ENCODE measurements at places on chromosomes 1 and 21. TPM values are rescaled to one million over a fixed set of nuclear protein-coding genes. Genes with fewer than 3 reads are reported as not detected.

- DNase-seq = peak; percentile 77
- H3K27ac ChIP-seq = peak overlapping the region; percentile 69
- H3K27me3 ChIP-seq = no peaks in the 10 kb centered on the region
Observed at GRCh38 chr1:167791281-167792187, 69.8 kb downstream of the MPZL1 start.

DNA sequence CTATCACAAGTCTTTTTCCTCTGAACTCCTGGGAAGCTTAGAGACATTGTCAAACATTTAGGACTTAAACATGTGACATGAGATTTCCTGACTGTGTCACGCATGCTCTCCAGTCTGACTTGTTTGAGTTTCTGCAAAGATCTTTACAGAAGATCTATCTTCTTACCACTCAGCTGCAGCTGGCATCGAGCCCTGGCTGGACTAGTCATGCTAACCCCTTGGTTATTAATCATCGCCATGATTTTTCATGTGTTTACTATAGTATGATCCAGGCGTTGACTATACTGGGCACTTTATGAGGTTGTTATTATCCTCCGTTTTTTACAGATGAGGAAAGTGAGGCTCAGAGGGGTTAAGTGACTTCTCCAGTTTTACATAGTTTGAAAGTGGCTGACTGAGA is 18.1 kb upstream of the IRF2BP2 start:
- no peak for DNase-seq
- H3K27me3 ChIP-seq = no peaks in the 10 kb centered on the region
- H3K4me1 ChIP-seq = no peaks in the 10 kb centered on the region
- H3K4me3 ChIP-seq = no peak overlapping the region
- no peaks in the 10 kb centered on the region for H3K36me3 ChIP-seq
- H3K27ac ChIP-seq = no peak overlapping the region

GRCh38 chr1:14304381-14304865 is 294.1 kb upstream of the KAZN start:
- H3K27me3 ChIP-seq = no peaks in the 10 kb centered on the region
- H3K27ac ChIP-seq = peak overlapping the region; percentile 42
- H3K4me3 ChIP-seq = no peak overlapping the region
- no peaks in the 10 kb centered on the region for H3K4me1 ChIP-seq

DNA sequence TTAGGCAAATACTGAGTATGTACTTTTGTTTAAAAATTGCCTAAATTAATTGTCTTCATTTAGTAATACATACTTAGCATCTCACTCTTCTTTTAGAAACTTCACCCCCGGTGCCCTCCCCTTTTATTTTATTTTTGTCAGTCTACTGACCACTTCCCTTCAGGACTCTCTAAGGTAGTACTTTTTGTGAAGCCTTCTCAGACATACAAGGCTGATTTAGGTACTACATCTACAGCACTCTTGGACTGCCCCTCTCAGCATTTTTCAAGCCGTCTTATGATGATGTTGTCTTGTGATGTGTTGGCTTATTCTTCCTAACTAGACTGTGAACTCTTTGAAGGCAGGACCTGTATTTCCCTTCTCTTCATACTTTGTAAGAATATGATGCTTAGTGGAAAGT is 24.7 kb downstream of the RPS6KC1 start:
- H3K4me3 ChIP-seq = no peak overlapping the region
- H3K27me3 ChIP-seq = no peaks in the 10 kb centered on the region
- H3K27ac ChIP-seq = no peak overlapping the region
- DNase-seq = no peak

DNA sequence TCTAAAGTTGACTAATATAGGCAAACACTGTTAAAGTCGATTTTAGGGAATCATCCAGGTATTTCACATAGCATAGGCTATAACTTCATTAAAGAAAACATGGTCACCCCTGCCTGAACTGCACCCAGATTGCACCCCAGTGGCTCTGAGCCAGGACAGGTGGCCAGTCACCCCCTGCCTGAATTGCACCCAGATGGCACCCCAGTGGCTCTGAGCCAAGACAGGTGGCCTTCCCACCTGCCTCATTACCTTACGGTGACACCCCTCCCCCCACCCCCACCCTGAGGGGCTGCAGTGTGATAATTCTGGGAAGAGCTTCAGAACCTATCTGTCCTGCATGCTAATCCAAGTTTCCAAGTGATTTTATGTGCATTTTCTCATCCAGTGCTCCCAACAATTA is 78.9 kb downstream of the DSCAM start:
- no peak for DNase-seq
- H3K27me3 ChIP-seq = no peaks in the 10 kb centered on the region
- H3K27ac ChIP-seq = no peak overlapping the region
- no peaks in the 10 kb centered on the region for H3K4me1 ChIP-seq
- H3K36me3 ChIP-seq = no peaks in the 10 kb centered on the region

DNA sequence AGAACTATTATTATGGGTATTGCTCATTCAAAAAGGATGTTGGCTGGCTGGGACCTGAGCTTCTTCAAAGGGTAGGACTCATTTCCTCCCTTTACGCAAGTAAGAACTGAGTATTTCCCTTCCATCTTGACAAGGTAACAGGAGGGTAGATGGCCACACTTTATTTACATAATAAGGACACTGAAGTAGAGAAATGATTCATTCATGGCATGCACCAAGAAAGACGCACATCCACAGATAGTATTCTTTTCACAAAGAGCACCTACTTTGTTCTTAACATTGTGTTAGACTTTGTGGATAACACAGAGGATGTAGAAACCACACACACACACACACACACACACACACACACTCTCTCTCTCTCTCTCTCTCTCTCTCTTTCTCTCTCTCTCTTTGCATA is 82.9 kb downstream of the FAM78B start:
- no peaks in the 10 kb centered on the region for H3K27me3 ChIP-seq
- no peak for DNase-seq
- no peak overlapping the region for H3K4me3 ChIP-seq
- H3K4me1 ChIP-seq = no peaks in the 10 kb centered on the region

- H3K36me3 ChIP-seq = no peaks in the 10 kb centered on the region
- no peak overlapping the region for H3K4me3 ChIP-seq
- DNase-seq = no peak
Observed at GRCh38 chr1:21385022-21385421, 54.9 kb upstream of the NBPF3 start.

GRCh38 chr1:220013497-220013896 is 32.8 kb downstream of the EPRS1 start:
- no peaks in the 10 kb centered on the region for H3K4me1 ChIP-seq
- no peaks in the 10 kb centered on the region for H3K27me3 ChIP-seq
- no peak for DNase-seq

GRCh38 chr1:94246692-94247137 is 9.3 kb upstream of the ARHGAP29 start:
- H3K27me3 ChIP-seq = no peaks in the 10 kb centered on the region
- H3K36me3 ChIP-seq = no peaks in the 10 kb centered on the region
- DNase-seq = no peak
- peak overlapping the region; percentile 72 for H3K27ac ChIP-seq

DNA sequence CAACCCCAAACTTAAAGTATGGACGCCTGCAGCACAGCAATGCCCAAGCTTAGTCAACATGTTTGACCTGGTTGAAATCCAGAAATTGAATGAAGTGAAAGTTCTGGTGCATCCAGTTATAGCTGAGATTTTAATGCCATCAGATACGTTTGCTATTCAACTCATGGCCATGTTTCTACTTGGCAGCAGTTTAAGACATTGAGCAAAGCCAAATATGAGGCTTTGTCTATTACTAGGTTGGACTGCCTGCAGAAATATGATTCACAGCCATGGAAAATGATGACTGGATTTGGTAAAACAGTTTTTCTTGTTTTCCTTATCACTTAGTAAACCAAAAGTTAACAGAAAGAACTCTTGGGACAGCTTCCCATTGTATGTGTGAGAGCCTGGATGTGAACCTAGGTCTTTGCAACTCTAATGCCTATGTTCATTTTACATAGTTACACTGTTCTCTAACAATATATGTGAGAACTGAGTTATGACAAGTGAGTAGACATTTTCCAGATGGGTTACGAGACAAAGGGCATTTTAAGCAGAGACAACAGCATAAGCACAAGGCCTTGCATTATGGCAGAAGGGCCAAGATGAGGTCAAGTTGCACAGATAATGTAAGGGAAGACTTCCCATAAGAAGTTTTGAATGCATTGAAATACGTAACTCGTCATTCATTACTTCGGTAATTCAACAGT is 32.4 kb upstream of the MYSM1 start:
- no peaks in the 10 kb centered on the region for H3K36me3 ChIP-seq
- no peak overlapping the region for H3K27ac ChIP-seq
- H3K4me3 ChIP-seq = no peak overlapping the region
- no peaks in the 10 kb centered on the region for H3K4me1 ChIP-seq
- H3K27me3 ChIP-seq = no peaks in the 10 kb centered on the region

DNA sequence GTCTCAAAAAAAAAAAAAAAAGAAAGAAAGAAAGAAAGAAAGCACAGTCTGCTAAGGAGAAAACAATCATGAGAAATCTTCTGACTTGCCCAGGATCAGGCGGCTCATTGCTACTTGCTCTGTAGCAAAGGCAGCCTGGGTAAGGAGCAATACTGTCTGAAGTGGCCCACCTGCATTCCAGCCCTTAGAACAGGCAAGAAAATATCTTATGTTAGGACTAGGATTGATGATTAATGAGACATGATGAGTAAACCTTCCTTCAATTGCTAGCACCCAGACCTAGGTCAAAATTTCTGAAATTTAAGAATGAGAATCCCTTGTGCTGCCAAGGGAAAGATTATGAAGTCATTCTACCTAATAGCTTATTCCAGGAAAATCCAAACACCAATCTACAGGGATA is 140.8 kb downstream of the DSCAM start:
- H3K27ac ChIP-seq = no peak overlapping the region
- H3K4me3 ChIP-seq = no peak overlapping the region
- no peak for DNase-seq
- no peaks in the 10 kb centered on the region for H3K4me1 ChIP-seq
- no peaks in the 10 kb centered on the region for H3K27me3 ChIP-seq

- no peak overlapping the region for H3K27ac ChIP-seq
- no peak overlapping the region for H3K4me3 ChIP-seq
- DNase-seq = no peak
- no peaks in the 10 kb centered on the region for H3K36me3 ChIP-seq
Observed at GRCh38 chr1:111441573-111442192, 7.4 kb downstream of the WDR77 start.

GRCh38 chr21:35106246-35106835 is 57.2 kb upstream of the RUNX1 start:
- no peaks in the 10 kb centered on the region for H3K4me1 ChIP-seq
- no peak for DNase-seq
- H3K27ac ChIP-seq = no peak overlapping the region
- no peaks in the 10 kb centered on the region for H3K36me3 ChIP-seq
- H3K4me3 ChIP-seq = no peak overlapping the region

DNA sequence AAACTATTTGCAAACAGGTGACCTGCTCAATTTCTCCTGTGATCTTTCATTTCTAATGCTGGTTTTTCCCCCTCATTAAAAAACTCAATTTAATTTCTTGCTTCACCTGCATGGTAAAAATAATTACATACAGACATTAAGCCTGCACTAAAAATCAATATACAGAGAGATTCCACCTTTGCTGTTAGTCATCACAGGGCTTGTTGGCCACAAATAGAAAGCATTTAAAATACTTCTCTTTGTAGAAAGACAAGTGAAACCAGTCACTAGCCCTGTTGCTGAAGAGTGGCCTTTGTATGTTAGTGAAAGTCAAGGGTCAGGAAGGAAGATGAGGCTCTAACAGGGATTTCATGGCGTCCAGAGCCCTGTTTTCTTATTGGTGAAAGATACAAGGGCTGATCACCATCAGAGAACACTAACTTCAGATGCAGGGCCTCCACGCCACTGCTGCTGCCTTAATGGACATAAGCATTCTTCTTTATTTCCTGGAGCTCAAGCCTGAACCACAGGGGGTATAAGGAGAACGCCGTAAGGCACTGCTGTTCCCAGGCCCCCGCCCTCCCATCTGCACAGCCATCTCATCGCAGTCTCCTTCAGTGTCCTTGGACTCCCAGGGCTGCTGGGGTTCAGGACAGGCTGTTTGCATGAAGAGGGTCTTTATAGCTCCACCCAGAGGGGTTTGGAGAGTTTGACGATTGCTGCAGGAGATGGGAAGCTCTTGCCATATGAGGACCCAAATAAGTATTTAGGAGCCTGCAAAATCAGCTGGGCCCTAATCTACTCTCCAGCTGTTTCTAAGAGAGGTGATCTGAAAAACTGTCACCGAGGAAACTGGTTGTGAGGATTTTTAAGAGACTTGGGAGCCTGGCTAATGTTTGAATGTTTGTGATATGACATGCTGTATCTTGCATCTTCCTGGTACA is 117.3 kb upstream of the IRF2BP2 start:
- no peak overlapping the region for H3K4me3 ChIP-seq
- H3K4me1 ChIP-seq = peaks cover 41% of the 10 kb centered on the region
- H3K27ac ChIP-seq = peak overlapping the region; percentile 96
- DNase-seq = no peak

PLA2G2A gene
- total RNA-seq = 2.7 TPM

MYOM3 gene
- 0.79 TPM for total RNA-seq

SLC45A3 gene
- total RNA-seq = 0.51 TPM

LIN28A gene
- 0.14 TPM for total RNA-seq

ACP6 gene
- 3.6 TPM for total RNA-seq

OR10Z1 gene
- not detected for total RNA-seq

UBIAD1 gene
- 21.2 TPM for total RNA-seq

RCSD1 gene
- 21.3 TPM for total RNA-seq

ENAH gene
- total RNA-seq = 56.9 TPM

KLF17 gene
- 0.58 TPM for total RNA-seq

TSHB gene
- total RNA-seq = not detected

All from uterus (tissue), 4 donors.